ENCODE measurements at places on chromosomes 5 and 9. TPM values are rescaled to one million over a fixed set of nuclear protein-coding genes. Genes with fewer than 3 reads are reported as not detected.

DNA sequence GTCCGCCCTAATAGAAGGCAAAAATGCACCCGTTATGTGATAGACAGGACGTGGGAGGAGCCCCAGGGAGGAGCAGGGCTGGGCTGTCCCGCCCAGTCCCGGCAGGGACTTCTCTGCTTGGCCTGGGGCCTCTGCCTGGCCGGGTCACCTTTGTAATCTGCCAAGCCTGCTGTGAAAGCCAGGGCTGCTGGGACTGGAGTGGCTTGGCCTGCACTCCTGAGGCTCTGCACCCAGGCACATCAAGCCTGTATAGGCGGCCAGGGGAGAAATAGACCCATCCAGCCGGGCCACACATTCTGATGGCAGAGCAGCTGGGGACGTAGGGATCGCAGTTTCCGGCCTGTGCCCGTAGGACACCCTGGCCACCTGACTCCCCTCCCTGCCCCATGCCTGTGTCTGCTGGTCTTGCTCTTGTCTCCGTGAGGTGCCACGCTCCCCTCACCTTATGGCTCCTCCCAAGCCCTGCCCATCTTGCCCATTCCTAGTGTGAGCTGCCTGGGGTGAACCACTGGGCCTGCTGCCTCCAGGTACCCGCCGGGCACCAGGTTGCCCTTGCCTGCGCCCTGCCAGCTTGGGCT lies 28.1 kb downstream of the DYNC2I2 start:
- DNase-seq = peak; percentile 68
- peaks cover 100% of the 10 kb centered on the region for H3K36me3 ChIP-seq
- peak overlapping the region; percentile 6 for H3K27ac ChIP-seq
- H3K27me3 ChIP-seq = no peaks in the 10 kb centered on the region

The SMIM33 gene
- not detected for total RNA-seq

- peaks cover 65% of the 10 kb centered on the region for H3K27me3 ChIP-seq
- no peaks in the 10 kb centered on the region for H3K36me3 ChIP-seq
- peak overlapping the region; percentile 75 for H3K27ac ChIP-seq
- peak overlapping the region; percentile 62 for H3K4me3 ChIP-seq
- peaks cover 77% of the 10 kb centered on the region for H3K4me1 ChIP-seq
- DNase-seq = peak; percentile 85
Measured at GRCh38 chr9:14314929-14315874, 1.3 kb upstream of the NFIB start.

DNA sequence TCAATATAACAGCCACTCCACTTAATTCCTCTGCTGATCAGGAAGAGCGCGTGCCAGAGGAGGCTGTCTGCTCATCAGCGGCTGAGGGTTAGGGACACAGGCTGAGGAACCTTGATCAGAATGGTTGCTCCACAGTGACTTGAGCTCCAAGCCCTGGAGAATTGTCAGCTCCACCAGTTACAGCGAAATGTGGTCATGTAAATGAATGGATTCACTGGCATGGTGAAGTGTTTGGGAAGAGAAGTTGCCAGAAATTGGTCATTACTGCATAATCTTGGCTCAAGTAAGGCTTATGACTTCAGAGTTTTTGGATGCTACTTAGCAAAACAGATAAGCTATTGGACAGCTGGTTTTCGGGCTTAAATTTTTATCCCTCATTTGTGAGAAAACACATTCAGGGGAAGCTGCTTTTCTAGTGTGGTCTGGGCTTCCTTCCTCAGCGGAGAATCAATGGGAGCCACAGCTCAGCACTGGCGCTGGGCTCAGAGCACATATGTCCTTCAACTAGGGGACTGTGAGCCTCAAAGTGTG lies 65.0 kb downstream of the PRRT1B start:
- H3K4me3 ChIP-seq = no peak overlapping the region
- no peaks in the 10 kb centered on the region for H3K27me3 ChIP-seq
- H3K4me1 ChIP-seq = peaks cover 8% of the 10 kb centered on the region
- peak overlapping the region; percentile 22 for H3K27ac ChIP-seq

GRCh38 chr5:123209502-123210027 lies 120.5 kb downstream of the PRDM6 start:
- no peaks in the 10 kb centered on the region for H3K27me3 ChIP-seq
- DNase-seq = no peak
- H3K4me3 ChIP-seq = no peak overlapping the region
- H3K4me1 ChIP-seq = no peaks in the 10 kb centered on the region

GRCh38 chr5:132389585-132390286 lies 20.2 kb downstream of the SLC22A5 start:
- H3K4me3 ChIP-seq = no peak overlapping the region
- no peaks in the 10 kb centered on the region for H3K36me3 ChIP-seq
- H3K4me1 ChIP-seq = peaks cover 47% of the 10 kb centered on the region
- H3K27ac ChIP-seq = peak overlapping the region; percentile 73
- no peaks in the 10 kb centered on the region for H3K27me3 ChIP-seq

The FCN2 gene
- total RNA-seq = not detected

The GOLGA2 gene
- 76.9 TPM for total RNA-seq

- H3K36me3 ChIP-seq = no peaks in the 10 kb centered on the region
- peak overlapping the region; percentile 92 for H3K27ac ChIP-seq
- no peak overlapping the region for H3K4me3 ChIP-seq
- H3K27me3 ChIP-seq = no peaks in the 10 kb centered on the region
- peaks cover 100% of the 10 kb centered on the region for H3K4me1 ChIP-seq
Measured at GRCh38 chr5:139664086-139664693, 16.0 kb downstream of the CXXC5 start.

GRCh38 chr5:159759791-159760290 lies 156.4 kb upstream of the ADRA1B start:
- no peak for DNase-seq
- H3K27ac ChIP-seq = no peak overlapping the region

The HMMR gene
- total RNA-seq = 2.1 TPM

DNA sequence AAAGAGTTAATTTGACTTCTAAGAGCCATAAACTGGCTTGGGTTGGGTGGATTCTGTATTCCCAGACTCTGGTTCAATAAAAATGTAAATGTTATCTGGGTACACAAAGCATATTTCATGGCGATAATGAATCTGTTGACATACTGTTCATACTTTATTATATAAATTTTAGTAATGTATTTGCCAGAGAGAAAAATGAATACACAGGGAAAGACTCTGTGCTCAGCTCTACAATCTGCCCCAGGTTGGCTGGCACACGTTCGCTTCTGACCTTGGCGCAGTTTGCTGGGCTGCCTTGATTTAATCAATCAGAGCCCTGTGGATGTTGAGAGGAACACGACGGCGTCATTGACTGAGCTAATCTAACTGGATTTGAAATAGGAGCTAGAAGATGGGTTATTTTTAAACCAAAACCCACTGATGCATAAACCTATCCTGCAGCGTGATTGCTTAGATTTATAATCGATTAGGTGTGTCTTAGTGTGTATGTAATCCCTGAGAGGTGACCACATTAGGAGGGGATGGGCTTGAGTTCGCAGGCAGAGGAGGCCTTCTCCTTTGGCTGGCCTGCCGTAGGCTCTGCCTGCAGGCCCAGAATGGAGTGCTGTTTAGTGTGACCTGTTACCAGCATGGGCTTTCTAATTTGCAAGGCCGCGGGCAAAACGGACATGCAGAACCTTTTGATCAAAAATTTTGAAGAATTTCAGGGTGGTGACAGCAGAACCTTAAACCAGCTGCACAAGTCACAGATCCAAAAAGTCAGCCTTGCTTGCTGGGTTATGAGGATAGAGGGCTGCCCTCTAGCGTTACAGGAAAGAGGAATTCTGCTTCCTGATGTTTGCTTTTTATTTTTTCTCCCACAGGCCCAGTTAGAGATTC lies 3.9 kb upstream of the ADCY2 start:
- no peaks in the 10 kb centered on the region for H3K36me3 ChIP-seq
- DNase-seq = no peak
- peaks cover 3% of the 10 kb centered on the region for H3K27me3 ChIP-seq
- peaks cover 18% of the 10 kb centered on the region for H3K4me1 ChIP-seq
- H3K27ac ChIP-seq = no peak overlapping the region

GRCh38 chr9:104177676-104178075 lies 83.6 kb downstream of the SMC2 start:
- no peak overlapping the region for H3K27ac ChIP-seq
- no peaks in the 10 kb centered on the region for H3K27me3 ChIP-seq
- no peak overlapping the region for H3K4me3 ChIP-seq
- H3K36me3 ChIP-seq = no peaks in the 10 kb centered on the region
- H3K4me1 ChIP-seq = no peaks in the 10 kb centered on the region
- no peak for DNase-seq

The TRIM36 gene
- 4.9 TPM for total RNA-seq

DNA sequence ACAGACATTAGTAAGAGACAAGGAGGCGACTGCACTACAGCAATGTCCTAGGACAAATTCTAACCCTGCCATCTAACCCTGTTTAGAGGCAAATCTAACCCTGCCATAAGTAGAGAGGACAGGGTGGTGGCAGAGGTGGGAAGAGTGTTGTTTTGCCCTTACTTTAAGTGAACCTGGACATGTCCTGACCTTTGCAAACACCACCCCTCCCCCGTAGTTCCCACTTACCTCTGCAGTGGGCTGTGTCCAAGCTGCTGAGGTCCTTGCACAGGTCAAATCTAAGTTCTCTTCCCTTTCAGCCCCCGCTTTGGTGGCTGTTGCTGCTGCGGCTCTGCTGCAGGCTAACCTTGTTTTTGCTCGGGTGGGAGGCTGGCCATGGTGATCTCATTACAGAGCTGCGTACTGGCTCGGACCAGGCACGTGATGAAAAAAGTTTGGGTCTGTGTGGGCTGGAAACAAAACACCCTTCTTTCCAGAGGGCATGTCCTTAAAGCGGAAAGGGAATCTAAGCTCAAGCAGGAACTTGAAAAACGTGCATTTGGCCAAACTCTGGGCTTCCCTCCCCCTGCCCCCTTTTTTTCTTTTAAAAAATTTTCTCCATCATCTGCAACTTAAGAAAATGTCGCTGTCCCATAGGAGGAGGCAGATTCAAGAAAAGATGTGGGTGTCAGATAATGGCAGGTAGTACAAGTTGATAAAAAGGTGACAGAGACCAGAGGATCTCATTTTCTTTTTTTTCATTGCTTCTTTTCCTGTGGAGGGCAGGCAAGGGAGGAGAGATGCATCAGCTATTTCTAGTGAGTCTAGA lies at the start of gene FAXDC2:
Gene FAXDC2 (minus strand): TSS at position 349 of the 808 bp plus-strand sequence. CDS start 12,425 bp downstream, outside the sequence.
- H3K4me1 ChIP-seq = peaks cover 28% of the 10 kb centered on the region
- no peak for DNase-seq
- H3K36me3 ChIP-seq = no peaks in the 10 kb centered on the region
- H3K27me3 ChIP-seq = no peaks in the 10 kb centered on the region
- H3K27ac ChIP-seq = peak within 1 kb of the TSS; percentile 69

The F2RL1 gene
- total RNA-seq = 4.0 TPM

DNA sequence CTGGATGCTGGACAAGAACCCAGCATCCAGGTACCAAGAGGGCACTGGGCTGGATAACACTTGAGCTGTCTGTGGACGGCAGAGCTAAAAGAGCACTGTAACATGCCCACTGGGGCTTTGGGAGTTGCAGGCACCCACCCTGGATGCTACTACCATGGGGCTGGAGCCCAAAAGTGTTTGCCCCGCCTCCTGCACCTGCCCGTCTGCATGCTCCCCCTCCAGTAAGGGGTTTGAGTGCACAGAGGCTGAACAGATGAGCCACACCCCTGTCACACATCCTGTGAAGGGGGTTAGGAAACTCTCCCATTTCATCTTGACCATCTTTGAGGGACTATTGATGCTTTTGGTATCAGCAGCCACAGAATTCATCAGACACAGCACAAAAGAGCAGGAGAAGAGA lies 69.0 kb downstream of the LIX1 start:
- H3K4me3 ChIP-seq = peak overlapping the region; percentile 6
- H3K27me3 ChIP-seq = no peaks in the 10 kb centered on the region
- peak; percentile 72 for DNase-seq
- no peak overlapping the region for H3K27ac ChIP-seq

The BSPRY gene
- total RNA-seq = 0.54 TPM

GRCh38 chr5:89407054-89407453 lies 524.1 kb upstream of the MEF2C start:
- H3K36me3 ChIP-seq = no peaks in the 10 kb centered on the region
- no peaks in the 10 kb centered on the region for H3K27me3 ChIP-seq
- no peaks in the 10 kb centered on the region for H3K4me1 ChIP-seq
- no peak for DNase-seq
- no peak overlapping the region for H3K4me3 ChIP-seq

- no peak for DNase-seq
- no peaks in the 10 kb centered on the region for H3K27me3 ChIP-seq
- no peaks in the 10 kb centered on the region for H3K4me1 ChIP-seq
- no peak overlapping the region for H3K4me3 ChIP-seq
- H3K36me3 ChIP-seq = no peaks in the 10 kb centered on the region
- no peak overlapping the region for H3K27ac ChIP-seq
Measured at GRCh38 chr9:127159949-127160610, 37.6 kb upstream of the ANGPTL2 start.

DNA sequence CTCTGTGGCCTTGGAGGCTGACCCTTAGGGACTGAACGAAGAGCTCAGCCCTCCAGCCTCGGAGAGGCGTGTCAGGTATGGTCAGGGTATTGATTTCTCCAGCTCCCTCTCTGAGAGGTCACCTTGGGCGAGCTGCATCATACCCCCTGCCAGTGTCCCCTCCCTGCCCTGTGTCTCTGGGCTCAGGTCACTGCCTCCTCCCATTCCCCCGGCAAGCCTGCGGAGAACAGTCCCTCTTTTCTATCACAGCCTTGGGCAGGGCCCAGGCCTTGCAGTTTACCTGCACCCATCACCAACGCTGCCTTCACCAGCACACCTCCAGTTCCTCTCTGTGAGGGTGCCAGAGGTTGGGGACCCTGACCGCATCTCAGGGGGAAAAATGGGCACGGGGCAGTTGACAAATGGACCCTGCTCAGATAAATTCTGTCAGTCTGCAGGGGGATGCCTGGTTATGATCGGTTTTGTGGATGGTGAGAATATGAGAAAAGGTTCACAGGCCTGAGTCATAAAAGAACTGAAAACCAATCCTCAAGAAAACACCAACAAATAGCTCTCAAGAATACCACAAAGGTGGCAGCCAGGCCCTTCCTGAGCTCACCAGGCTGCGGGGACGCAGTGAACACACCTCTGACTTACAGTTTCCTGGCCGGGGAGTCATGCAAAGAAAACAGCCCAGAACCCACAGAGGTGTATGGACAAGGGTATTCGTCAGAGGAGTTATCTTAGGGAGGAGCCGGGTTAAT lies 24.7 kb upstream of the RXRA start:
- no peak overlapping the region for H3K4me3 ChIP-seq
- no peak overlapping the region for H3K27ac ChIP-seq
- no peaks in the 10 kb centered on the region for H3K27me3 ChIP-seq
- peaks cover 7% of the 10 kb centered on the region for H3K4me1 ChIP-seq

DNA sequence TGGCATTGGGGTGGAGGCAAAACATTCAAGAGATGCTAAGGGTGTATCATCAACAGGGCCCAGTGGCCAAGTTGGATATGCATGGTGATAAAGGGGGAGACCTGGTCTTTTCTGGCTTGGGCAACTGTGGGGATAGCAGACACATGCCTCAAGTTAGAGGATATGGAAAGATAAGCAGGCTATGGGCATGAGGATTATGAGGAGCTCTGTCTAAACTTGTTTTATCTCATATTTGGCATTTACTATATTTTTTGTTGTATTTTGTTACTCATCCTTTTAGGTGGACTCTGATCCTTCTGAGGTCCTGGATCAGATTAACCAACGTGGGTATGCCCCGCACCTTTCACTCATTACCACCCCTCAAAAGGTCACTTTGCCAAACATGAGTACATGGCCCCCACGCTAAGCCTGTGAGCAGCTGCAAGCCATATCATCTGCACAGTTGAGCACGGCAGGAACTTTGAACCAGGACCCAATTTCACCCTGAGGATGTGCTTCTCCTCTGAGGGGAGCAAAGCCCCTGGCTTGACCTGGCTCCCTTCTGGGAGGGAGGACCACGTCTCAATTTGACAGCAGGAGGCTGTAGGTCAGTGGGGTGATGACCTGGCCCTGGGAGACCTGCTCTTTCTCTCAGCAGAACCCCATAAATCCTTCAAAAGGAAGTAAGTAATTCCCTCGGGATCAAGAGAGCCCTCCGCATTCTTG lies 71.1 kb upstream of the CD180 start:
- H3K4me1 ChIP-seq = peaks cover 6% of the 10 kb centered on the region
- H3K27ac ChIP-seq = peak overlapping the region; percentile 71
- no peak for DNase-seq
- no peaks in the 10 kb centered on the region for H3K27me3 ChIP-seq

- no peaks in the 10 kb centered on the region for H3K27me3 ChIP-seq
- H3K4me3 ChIP-seq = no peak overlapping the region
Measured at GRCh38 chr5:127615916-127616315, 33.0 kb upstream of the CTXN3 start.

Measured in spleen (tissue), 13 donors.